ENCODE measurements at places on chromosomes 7 and 10.

DNA sequence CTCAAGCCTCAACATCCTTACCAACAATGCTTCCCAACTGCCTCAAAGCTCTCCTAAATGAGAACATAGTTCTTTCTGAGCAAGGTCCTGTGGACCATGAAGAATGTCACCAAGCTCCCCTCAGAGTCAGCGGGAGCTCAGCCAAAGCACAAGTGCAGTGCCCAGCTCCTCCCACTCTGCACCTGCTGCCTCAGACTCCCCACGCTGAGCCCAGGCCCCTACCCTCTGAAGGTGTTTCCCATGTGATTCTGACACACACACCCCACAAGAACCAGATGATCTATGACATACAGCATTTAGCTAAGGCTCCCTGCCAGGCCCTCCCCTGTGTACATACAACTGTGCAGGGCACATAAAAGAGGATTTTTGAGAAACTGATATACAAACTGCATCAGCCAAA is 19.2 kb downstream of the ERCC6 start:
- DNase-seq: no peak

DNA sequence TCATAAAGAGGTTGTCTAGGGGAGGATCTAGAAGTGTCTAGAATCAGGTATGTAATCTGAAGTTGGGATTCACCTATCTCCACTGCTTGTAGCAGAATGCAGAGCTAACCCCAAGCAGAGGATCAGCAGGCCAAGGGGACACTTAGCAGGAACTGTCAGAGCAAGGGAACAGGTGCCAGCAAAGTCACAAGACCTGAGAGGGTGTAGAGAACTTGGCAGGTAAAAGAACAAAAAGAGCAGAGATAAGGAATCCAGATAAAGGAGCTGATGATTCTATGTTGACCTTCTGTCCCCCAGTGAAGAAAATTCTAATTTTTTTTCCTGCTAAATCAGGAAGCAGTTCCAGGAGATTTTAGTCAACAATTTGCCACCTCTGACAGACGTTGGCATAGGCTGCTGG is 91.4 kb upstream of the CCDC71L start:
- no peak for DNase-seq

GRCh38 chr7:40147371-40148246 is 12.8 kb downstream of the SUGCT start:
- no peak for DNase-seq

GRCh38 chr10:113916053-113916452 is 61.6 kb downstream of the NHLRC2 start:
- no peak for DNase-seq

DNA sequence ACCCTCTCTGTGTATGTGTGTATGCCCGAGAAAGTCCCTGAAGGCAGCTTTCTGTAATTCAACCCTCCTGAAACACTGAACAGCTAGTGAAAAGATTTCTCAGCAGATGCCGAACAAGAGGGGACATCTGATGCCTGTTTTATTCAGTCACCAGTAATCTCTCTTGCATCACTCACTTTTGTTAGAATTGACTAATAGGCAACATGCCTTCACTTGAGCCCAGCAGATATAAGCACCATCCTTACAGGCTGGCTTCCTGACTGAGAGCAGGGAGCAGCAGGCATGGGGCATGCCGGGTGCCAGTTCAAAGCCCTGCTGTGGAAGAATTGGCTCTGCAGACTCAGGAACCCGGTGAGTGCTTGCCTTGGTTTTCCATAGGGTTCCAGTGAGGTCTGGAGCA is at the start of gene ABCA13:
ABCA13 (plus strand) TSS at position 257 of the 400 bp plus-strand sequence; CDS start at position 283, 26 bp downstream.
- DNase-seq: no peak

DNA sequence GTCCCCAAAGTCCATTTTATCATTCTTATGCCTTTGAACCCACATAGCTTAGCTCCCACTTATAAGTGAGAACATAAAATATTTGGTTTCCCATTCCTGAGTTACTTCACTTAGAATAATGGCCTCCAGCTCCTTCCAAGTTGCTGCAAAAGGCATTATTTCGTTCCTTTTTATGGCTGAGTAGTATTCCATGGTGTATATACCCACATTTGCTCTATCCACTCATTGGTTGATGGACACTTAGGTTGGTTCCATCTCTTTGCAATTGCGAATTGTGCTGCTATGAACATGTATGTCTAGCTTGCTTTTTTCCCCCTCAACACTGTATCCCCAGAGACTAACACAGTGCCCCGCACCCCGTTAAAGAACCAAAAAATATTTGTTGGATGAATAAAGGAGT is 670 bp upstream of the CAPZA2 start:
- no peak for DNase-seq

DNA sequence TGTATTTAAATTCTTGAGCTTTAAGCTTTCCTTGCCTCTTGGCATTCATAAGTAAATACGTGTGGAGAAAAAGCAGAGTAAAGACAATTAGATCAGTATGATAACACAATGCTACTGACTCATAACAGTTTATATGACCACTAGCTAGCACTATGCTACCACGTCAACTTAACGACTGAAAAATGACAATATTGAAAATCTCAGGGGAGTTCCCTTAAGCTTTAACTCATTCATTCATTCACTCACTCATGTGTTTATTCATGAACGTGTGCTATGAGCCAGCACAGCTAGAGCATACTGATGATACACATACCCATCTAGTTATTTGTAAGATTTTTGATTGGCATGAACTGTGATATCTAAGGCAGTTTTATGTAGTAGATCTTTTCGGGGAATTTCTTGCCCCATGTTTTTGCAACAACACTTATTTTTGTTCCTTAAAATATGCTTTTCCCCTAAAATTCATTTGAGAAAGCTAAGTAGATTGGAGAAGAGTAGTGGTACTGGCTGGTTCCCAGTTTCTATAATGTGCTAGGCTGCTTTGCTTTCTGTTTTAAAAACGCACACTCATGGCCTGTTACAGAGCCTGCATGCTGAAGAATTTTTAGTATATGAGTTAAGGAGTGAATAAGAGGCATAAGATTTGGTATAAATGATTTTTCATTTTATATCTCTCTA is 57.4 kb upstream of the ACBD5 start:
- DNase-seq: no peak

GRCh38 chr7:92988941-92989545 is 128.7 kb downstream of the SAMD9 start:
- DNase-seq: no peak
